ENCODE measurements at places on chromosomes 4 and X.

- no peak for DNase-seq
Observed at GRCh38 chr4:184506527-184507121, 32.3 kb upstream of the IRF2 start.

DNA sequence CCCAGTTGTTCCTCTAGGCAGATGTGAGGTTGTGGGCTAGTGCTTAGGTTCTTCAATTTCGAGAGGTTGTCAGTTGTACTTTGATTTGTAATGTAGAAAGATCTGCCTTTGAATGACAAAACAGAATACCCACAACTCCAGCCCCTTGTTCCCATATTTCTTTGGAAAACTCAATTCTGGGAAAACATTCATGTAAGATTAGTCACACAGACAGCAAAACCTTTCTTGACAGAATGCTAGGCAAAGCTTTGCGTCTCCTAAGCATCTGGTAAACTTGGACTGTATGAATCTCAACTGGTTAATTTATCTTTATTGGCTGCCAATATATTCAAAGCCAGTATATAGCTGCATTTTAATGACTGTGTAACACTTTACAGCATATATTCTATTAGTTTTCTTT, 34.9 kb downstream of the NOCT start:
- DNase-seq, result no peak

DNA sequence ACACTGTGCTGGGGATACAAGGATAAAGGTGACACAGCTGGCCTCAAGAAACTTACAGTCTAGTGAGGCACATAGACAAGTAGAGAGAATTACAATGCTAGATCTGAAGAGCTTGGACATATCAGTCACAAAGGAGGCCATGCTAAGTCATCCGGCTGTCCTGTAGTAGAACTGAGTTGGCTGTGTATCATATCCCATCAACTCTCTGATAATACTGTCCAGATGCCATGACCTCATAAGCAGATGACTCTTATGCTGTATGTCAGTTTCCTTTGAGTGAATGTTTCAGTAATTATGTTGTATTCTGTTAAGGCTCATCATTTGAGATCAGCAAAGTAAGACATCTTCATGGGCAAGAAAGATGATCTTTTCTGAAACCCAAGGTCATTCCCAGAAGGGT, 442.9 kb downstream of the MID1IP1 start:
- DNase-seq, result no peak

- no peak for DNase-seq
Observed at GRCh38 chr4:110361921-110362320, 114.0 kb upstream of the ENPEP start.

DNA sequence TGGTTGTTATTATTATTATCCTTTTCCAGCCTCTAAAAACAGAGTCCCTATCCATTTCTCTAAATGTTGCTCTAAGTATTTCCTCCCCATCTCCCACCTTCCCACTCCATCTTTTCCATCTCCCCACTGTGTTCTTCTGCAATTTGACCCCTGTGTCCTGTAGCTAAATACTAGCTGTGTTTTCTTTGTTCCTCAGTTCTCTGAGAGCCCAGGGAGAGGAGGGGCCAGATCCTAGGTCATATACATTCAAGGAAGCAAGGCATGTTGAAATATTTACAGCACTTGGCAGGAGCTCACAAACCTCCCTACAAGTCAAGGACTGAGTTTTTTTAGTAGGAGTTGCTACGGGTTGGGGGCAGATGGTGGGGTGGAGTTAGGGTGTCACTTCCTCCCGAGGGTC, 10.5 kb downstream of the SLC16A2 start:
- DNase-seq, result no peak

DNA sequence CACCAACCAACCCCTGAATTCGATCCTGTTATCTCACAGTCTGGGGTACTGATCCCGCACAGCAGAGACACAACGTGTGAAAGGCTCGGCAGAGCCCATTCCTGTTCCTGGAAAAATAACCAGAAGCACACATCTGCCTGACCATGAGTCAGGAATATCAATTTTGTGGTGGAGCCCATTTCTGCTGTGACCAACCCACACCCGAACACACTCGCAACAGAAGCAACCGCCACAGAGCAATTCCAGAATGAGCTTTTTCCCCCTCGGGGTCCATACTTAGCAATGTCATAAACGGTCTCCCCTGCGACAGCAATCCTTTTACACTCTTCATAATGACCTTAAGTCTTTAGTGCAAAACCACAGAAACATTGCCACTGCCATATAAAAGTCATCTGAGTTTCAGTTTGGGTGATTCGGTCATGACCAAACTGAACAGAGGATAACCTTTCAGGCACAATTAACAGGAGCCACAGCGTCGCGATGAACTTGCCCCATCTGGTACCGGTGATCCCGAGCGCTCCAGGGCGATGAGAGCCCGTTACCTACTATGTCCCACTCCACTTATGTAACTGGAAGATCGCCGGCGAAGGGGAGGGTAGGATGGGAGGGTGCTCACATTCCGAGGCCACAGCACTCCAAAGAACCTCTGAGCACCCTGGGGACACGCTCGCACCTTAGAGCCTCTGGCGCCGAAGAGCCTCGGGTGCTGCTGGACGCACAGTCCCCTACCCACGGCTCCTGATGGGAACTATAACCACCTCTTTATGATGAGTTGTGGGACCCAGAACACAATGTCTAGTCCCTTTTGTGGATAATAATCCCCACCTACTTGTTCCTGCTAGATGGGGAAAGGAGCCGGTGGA, 1.1 kb downstream of the MECP2 start:
- DNase-seq, result no peak

DNA sequence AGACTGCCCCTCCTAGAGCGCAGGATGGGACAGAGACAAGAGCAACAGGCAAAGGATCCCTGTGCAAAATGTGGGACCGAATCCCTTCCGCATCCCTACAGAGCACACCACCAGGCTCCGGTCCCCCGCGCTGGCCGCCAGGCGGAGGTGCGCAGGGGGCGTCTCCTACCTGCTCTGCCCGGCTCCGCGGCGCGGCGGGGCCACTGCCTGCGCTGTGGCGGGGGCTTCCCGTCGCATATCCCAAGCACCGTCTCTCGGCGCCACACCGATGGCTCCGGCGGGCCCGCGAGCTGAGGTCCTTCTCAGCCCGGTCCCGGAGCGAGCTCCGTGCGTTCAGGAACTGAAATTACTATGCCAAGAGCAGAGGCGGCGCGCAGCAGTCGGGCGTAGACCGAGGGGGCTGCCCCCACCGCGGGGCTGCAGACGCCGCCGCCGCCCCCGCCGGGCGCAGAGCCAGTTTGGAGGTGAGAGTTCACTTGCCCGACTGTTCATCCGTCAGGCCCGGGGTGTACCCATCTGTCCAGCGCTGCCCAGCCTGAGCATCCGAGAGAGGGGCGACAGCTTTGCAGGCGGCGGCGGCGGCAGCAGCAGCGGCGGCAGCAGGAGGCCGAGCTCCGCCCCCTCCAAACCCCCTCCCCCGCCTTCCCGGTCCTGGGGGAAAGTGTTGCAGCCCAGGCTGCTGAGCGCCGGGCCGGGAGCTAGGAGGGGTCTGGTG, at the start of gene GPRIN3:
Gene GPRIN3 (minus strand): TSS at position 355 of the 715 bp plus-strand sequence. CDS start 57,690 bp downstream, outside the sequence.
- peak; percentile 48 for DNase-seq

DNA sequence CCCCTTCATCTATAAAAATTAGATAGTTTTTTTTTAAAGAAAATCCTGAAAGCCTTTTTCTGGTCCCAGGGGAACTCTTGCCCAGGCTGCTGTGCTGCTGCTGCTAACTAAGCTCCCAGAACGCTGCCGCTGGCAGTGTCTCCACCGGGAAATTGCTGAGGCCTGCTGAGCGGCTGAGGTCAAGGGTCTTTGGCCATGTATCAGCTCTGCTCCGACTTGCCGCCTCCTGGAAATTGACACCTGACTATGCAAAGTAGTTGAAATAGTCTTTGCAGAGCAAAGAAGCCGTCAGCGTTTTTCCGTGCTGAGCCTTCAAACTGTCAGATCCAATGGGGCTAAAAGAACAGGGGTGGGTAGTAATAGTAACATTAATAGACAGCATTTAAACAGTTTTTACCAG, 839 bp downstream of the QDPR start:
- no peak for DNase-seq

DNA sequence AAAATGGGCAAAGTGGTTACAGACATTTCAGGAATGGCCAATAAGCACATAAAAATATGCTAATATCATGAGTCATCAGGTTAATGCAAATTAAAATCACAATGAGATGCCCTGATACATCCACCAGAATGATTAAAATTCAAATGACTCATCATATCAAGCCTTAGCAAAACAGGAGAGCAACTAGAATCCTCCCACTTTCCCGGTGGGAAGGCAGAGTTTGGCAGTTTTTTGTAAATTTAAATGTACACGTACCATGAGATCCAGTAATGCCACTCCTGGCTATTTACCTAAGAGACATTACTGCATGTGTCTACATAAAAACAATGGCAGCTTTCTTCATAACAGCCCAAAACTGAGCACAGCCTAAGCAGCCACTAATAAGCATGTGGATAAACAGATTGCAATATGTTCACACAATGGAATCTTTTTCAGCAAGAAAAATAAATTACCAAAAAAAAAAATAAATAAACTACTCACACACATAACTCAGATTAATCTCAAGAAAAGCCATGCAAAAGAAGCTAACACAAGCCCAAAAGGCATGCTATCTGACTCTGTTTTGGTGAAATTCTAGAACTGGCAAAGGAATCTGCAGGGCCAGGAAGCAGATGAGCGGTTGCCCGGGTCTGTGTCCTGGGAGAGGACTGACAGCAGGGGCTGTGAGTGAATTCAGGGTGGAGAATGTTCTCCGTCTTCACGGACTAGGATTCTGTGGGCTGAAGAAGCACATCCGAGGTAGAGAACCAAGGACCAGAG, 48.8 kb downstream of the AFAP1 start:
- no peak for DNase-seq

DNA sequence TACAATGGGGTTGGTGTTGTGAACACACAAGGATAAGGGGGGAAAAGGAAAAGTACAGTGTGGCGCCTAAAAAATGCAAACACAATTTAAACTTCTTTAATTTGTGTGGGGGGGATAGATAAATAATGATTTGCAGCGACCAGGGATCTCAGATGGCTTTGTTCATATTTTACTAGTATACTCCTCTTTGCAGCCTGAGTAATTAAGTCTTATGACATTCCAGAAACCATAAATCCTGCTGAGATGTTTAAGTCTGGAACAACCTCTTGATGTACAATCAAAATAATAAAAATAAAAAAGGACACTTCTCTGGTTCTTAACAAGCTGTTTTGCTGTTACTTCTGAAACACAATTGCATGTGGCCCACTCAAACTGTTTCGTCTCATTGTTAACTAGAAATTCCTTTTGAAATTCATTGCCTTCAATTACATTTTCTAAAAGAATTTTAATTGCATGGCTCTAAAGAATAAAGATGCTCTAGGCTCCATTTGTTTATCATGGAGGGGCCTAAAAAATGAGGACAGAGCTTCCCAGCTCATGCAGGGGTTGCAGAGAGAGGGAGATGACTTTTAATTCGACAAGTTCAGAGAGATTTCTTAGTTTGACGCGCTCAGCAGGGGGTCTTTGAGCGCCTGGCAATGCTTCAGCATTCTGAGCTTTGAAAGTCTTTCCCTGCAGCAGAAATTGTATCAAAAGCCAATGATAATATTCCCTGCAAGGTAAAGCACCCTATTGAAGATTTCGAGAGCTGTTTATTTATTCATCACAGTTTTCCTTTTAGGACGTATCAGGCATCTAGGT, 892.4 kb upstream of the TENM3 start:
- DNase-seq, result no peak

DNA sequence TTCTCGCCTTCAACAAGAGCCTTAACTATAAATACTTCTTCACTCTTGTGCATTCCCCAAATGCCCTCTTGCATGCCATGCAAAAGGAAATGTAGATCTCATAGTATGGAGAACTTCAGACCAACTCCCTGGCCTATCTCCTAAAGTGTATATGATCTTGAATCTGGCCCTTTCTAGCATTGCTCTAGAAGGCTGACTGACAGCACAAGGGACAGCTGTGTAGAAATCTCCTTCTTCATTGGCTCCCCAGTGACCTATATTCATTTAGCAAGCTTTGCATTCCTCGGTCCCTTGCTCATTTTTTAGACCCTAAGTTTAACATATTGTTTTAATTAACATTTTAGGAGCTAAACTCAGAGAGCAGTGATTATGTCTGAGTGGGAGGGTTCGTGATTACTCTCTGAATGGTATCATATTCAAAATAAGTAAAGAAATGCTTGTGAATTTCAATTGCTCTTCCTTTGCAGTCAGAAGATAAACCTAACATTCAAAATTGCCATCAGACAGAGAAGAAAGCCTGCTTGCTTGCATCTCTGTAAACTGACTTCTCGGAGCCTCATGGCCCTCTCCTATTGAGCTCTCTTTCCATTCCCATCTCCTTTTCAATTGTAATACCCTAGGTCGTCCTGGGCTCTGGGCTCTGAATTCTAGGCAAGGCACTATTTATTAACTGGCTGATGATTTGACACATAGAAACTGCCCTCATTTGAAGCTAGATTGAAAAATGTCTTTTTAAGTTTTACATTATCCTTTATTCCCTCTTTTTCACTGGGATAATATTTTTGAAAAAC, 120.3 kb upstream of the PRKG2 start:
- no peak for DNase-seq

DNA sequence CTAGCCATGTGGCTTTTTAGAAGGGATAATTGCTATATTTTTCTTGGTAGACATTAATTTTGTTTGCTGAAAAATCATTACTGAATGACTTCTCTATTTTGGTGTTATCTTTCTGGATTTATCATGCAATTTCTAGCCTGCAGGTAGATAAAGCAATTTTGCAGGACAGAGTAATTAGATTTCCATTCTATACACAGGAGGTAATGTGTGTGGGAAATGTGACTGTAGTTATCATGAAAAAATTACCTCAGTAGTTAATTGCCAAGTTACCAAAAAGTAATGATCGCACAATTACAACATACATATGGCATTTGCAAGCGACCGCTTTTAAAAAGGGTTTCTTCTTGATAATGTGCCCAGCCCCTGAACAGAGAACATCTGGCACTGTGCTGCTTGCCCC, 66.1 kb downstream of the KIT start:
- DNase-seq, result no peak

All from NCI-H748 treated with DMSO at 0.1 percent for 48 hours (cell line).